ENCODE measurements at places on chromosomes 2 and 18. TPM values are rescaled to one million over a fixed set of nuclear protein-coding genes. Genes with fewer than 3 reads are reported as not detected.

GRCh38 chr2:187618813-187619212, 64.6 kb upstream of the TFPI start:
- no peak overlapping the region for H3K4me3 ChIP-seq
- H3K27ac ChIP-seq, result no peak overlapping the region
- no peaks in the 10 kb centered on the region for H3K36me3 ChIP-seq

DNA sequence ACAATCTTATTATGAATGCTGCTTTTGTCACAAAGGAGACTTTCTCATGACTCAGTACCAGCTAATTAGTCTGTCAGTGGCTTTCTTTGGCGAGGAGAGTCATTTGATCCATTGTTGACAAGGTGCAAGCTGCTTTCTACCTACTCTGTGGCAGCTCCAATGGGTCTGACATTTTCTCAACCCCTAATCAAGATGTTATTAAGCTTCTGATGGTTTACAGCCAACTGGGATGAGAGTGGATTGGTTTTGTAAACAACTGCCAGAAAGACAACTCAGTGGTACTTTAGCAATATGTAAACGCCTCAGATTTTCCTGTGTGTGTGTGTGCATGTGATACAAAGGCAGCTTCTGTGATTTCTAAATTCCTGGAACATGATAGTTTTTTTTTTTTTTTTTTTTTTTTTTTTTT, 8.2 kb upstream of the CLIP4 start:
- no peaks in the 10 kb centered on the region for H3K27me3 ChIP-seq
- H3K4me1 ChIP-seq, result no peaks in the 10 kb centered on the region
- no peak overlapping the region for H3K27ac ChIP-seq
- no peak overlapping the region for H3K4me3 ChIP-seq

UGT1A3 gene
- total RNA-seq, result not detected

DNA sequence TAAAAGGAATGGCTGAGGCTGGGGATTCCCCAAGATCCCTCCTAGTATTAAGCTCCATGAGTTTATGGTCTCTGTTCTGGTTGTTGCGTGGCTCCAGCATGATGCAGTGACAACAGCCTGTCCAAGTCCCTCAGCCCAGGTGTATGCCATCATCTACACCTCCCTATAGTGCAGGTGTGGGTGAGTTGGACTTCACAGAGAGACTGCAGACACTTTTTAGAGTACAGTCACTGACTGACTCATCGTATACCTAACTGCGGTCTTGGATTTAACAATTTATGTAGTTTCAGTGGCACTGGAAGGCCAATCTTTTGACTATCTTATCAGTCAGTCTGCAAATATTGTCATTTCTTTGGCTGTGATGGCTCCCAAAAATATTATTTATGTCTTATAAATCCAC, 415.0 kb downstream of the TMX3 start:
- H3K36me3 ChIP-seq, result no peaks in the 10 kb centered on the region
- no peak overlapping the region for H3K27ac ChIP-seq
- H3K4me3 ChIP-seq, result no peak overlapping the region
- H3K4me1 ChIP-seq, result no peaks in the 10 kb centered on the region

- H3K4me3 ChIP-seq, result no peak overlapping the region
- no peak overlapping the region for H3K27ac ChIP-seq
- H3K36me3 ChIP-seq, result no peaks in the 10 kb centered on the region
- H3K27me3 ChIP-seq, result no peaks in the 10 kb centered on the region
Measured at GRCh38 chr2:34703292-34703691, 1104.2 kb upstream of the FAM98A start.

SNTG2 gene
- 1.1 TPM for total RNA-seq
